H9 (cell line): ENCODE measurements at places on chromosomes 2 and 18. TPM values are rescaled to one million over a fixed set of nuclear protein-coding genes. Genes with fewer than 3 reads are reported as not detected.
A peak's percentile ranks its signal among the peaks of the same experiment; 100 is the strongest.

DNA sequence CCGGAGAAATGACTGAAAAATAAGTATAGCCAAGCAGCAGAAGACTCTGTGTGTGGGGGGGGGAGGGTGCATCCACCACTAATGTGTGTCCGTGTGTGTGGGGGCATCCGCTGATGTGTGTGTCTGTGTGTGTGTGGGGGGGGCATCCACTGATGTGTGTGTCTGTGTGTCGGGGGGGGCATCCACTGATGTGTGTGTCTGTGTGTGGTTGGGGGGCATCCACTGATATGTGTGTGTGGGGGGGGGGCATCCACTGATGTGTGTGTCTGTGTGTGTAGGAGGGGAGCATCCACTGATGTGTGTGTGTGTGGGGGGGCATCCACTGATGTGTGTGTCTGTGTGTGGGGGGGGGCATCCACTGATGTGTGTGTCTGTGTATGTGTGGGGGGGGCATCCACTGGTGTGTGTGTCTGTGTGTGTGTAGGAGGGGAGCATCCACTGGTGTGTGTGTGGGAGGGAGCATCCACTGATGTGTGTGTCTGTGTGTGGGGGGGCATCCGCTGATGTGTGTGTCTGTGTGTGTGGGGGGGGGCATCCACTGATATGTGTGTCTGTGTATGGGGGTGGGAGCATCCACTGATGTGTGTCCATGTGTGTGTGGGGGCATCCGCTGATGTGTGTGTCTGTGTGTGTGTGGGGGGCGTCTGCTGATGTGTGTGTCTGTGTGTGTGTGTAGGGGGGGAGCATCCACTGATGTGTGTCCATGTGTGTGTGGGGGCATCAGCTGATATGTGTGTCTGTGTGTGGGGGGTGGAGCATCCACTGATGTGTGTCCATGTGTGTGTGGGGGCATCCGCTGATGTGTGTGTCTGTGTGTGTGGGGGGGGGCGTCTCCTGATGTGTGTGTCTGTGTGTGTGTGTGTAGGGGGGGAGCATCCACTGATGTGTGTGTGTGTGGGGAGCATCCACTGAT, 125.0 kb downstream of the NFATC1 start:
- peak; percentile 12 for DNase-seq
- no peak overlapping the region for H3K4me3 ChIP-seq
- no peaks in the 10 kb centered on the region for H3K4me1 ChIP-seq
- no peaks in the 10 kb centered on the region for H3K27me3 ChIP-seq
- H3K27ac ChIP-seq: no peak overlapping the region

- no peaks in the 10 kb centered on the region for H3K36me3 ChIP-seq
- H3K4me3 ChIP-seq: no peak overlapping the region
- no peaks in the 10 kb centered on the region for H3K27me3 ChIP-seq
- H3K27ac ChIP-seq: no peak overlapping the region
- no peaks in the 10 kb centered on the region for H3K4me1 ChIP-seq
Measured at GRCh38 chr18:29560270-29560669, 1383.3 kb upstream of the CDH2 start.

ABHD1 gene
- total RNA-seq: 0.31 and 0.61 TPM in 2 replicates

GRCh38 chr2:224982226-224982625, 60.0 kb downstream of the DOCK10 start:
- no peaks in the 10 kb centered on the region for H3K36me3 ChIP-seq
- no peak overlapping the region for H3K4me3 ChIP-seq
- H3K27me3 ChIP-seq: no peaks in the 10 kb centered on the region
- H3K4me1 ChIP-seq: no peaks in the 10 kb centered on the region

- H3K4me1 ChIP-seq: no peaks in the 10 kb centered on the region; the same call in 1 of the 2 replicates
- H3K27me3 ChIP-seq: no peaks in the 10 kb centered on the region
- no peak overlapping the region for H3K27ac ChIP-seq
- DNase-seq: no peak
- H3K36me3 ChIP-seq: no peaks in the 10 kb centered on the region
Measured at GRCh38 chr18:12895014-12895413, 11.0 kb upstream of the PTPN2 start.

DNA sequence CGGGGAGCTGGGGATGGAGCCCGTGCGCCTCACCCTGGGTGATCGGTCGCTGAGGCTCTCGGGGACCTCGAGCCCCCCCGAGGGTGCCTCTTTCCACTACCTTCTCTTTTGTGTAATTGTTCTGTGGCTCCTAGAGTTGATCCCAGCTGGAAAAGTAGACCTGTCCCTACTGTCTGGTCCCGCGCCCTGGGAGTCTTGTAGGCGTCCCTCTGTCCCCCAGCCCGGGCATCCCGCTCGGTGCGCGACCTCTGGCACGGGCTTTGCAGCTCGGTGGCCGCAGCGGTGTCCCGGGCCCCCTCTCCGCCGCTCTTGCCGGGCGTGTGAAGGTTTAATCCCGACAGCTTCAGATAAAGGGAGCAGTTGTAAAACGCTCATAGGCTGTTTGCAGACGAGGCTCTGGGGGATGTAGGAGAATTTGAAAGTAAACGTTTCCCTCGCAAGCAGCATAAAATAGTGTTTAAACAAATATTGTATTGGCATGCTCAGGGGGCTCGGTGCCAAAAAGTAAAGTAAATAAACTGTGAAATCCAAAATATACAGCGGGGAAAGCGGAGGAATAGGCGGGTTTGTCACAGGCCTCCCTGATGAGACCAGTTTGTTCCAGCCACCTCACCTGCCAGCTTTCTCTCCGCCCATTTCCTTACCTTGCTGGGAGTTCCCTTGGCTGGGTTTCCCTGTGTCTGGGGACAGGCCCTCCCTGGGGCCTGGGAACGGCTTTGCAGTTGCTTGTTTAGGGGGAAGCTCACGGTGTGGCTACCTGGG, 1.9 kb downstream of the GLI2 start:
- peak; percentile 78 for DNase-seq
- H3K27ac ChIP-seq: peak overlapping the region; percentile 18
- H3K36me3 ChIP-seq: no peaks in the 10 kb centered on the region; the same call in 2 of the 3 replicates
- H3K27me3 ChIP-seq: no peaks in the 10 kb centered on the region
- peak overlapping the region; percentile 90 for H3K4me3 ChIP-seq
- H3K4me1 ChIP-seq: peaks cover 9% of the 10 kb centered on the region

GRCh38 chr2:24332791-24333540, 27.4 kb downstream of the ITSN2 start:
- no peak overlapping the region for H3K27ac ChIP-seq
- DNase-seq: no peak
- H3K4me1 ChIP-seq: no peaks in the 10 kb centered on the region; the same call in 1 of the 2 replicates
- H3K36me3 ChIP-seq: no peaks in the 10 kb centered on the region

SCYGR4 gene
- total RNA-seq: not detected in 2 replicates

RNU2-63P gene
- 20.4 and 31.1 TPM in 2 replicates for total RNA-seq

DNA sequence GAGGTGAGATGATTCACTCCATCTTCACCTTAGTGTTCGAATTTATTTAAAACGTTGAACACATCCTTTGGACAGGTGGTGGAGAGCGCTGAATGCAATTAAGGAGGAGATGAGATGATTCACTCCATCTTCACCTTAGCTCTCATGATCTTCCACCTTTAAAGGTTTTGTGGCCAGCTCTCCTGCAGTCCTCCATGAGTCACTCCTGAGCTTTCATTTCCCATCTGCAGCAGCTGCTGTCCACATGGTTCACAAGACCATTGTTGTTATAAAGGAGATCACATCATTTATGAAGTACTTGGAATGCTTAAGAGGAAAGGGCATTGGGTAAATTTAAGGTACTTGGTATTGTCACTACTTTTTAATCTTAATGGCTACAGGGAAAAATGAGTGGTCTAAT, 298.5 kb downstream of the PAX3 start:
- H3K36me3 ChIP-seq: no peaks in the 10 kb centered on the region
- DNase-seq: no peak
- no peak overlapping the region for H3K4me3 ChIP-seq
- 0 out of 2 replicates have a peak, but pooled peaks cover 4% of the 10 kb centered on the region for H3K4me1 ChIP-seq
- no peaks in the 10 kb centered on the region for H3K27me3 ChIP-seq

OSBPL6 gene
- 4.3 and 4.6 TPM in 2 replicates for total RNA-seq

DNA sequence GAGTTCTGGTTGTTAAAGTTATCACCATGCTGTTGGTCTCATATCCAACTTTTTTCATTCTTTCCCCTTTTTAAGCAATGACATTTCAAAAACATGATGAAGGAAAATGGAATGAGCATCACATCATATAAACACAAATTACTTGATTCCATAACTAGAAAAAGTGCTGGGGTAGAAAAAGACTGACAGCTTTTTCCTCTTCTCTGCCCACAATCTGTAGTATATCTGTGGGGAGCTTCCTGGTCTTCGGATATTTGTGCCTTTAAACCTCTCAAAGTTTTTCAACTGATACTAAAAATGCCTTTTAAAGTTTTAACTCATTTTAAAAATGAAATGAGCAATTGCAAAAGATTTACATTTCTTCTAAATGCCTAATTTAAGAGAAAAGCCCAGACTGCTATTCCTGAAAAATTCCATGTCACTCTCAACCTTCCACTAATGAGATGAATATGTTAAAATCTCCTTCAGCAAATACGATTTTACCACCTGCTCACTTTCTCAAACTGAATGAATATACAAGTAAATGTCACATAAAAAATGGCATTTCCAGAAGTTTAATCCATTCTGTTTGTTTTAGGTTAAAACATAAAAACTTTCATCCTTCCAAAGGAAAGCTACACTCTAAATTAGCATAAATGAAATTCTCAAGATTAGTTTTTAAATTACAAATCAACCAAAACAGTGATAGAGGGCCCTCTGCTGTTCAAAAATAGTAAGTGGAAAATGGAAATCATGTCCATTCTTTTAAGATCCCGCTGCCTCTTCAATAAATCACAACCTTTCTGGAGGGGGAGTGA, 2.1 kb downstream of the DNAH7 start:
- H3K4me3 ChIP-seq: no peak overlapping the region
- no peak for DNase-seq
- no peaks in the 10 kb centered on the region for H3K36me3 ChIP-seq
- no peaks in the 10 kb centered on the region for H3K27me3 ChIP-seq

- no peak for DNase-seq
- no peaks in the 10 kb centered on the region for H3K27me3 ChIP-seq
- H3K36me3 ChIP-seq: peaks cover 10% of the 10 kb centered on the region
Measured at GRCh38 chr2:12797815-12798214, 81.1 kb downstream of the TRIB2 start.

- peaks cover 4% of the 10 kb centered on the region; the same call in 1 of the 2 replicates for H3K36me3 ChIP-seq
- H3K27ac ChIP-seq: no peak overlapping the region
- peaks cover 3% of the 10 kb centered on the region; the same call in 1 of the 2 replicates for H3K4me1 ChIP-seq
- no peak overlapping the region for H3K4me3 ChIP-seq
- H3K27me3 ChIP-seq: no peaks in the 10 kb centered on the region
Measured at GRCh38 chr2:134306521-134306920, 52.6 kb downstream of the MGAT5 start.

DNA sequence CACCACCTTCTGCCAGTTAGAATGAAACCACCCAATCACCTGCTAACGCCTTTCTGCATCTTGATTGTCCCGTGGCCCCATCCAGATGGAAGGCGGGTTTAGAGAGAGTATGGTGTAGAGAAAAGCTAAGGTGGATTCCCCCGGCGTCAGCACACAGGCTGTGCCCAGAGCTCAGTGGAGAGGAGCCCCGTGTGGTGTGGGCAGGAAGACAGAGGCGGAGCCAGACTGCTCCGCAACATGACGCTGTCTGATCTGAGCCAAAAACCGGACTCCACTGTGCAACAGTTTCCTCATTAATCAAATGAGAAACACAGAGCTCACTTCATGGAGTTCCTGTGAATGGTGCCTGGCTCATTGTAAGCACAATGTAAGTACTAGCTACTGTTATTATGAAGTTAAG, 448.1 kb upstream of the SMIM21 start:
- no peak overlapping the region for H3K4me3 ChIP-seq
- no peak for DNase-seq
- H3K27ac ChIP-seq: no peak overlapping the region
- H3K27me3 ChIP-seq: no peaks in the 10 kb centered on the region
- no peaks in the 10 kb centered on the region for H3K4me1 ChIP-seq

- DNase-seq: peak; percentile 33
- no peak overlapping the region for H3K4me3 ChIP-seq
- H3K27me3 ChIP-seq: no peaks in the 10 kb centered on the region
- H3K27ac ChIP-seq: no peak overlapping the region
- no peaks in the 10 kb centered on the region; the same call in 1 of the 2 replicates for H3K4me1 ChIP-seq
- no peaks in the 10 kb centered on the region for H3K36me3 ChIP-seq
Measured at GRCh38 chr18:34122724-34123334, 101.9 kb downstream of the NOL4 start.

SLC11A1 gene
- 0.04 and 0.11 TPM in 2 replicates for total RNA-seq

DNA sequence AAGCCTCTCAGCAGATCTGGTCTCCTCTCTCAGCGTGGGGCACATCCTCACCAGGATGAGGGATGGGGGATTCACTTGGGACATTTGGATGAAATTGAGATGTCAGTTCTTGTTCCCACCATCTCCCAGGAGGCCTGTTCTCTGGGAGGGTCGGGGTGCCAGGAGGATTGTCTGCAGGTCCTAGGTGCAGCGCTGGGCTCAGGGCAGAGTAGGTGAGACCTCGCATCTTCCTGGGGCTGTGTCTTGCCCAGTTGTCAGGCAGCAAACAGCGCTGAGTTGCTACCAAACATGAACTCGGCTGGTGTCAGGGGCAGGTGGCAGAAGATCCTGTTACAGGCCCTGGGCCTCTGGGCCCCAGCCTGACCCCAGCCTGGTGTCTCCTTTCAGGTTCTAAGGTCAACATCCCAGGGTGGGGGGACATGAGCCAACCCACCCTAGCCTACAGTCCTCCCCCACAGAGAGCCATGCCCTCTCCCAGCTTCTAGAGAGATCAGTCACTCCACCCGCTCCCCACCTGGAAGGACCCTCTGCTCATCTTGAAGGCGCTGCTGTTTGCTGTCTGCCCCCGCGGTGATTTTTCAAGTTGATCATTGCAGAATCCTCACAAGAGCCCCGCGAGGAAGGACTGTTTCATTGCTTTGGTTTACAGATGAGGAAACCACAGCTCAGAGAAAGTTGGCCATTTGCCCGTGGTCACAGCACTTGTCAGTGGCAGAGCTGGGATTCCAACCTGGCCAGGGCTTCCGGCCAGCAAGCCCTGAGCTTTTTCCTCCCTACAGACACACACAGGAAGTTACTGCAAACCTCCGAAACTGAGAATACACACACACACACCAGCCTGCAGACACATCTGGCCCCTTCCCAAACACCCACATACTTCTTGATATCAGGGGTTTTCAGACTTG, 83.9 kb downstream of the STPG4 start:
- H3K4me1 ChIP-seq: peaks cover 4% of the 10 kb centered on the region; the same call in 1 of the 2 replicates
- no peak for DNase-seq
- no peaks in the 10 kb centered on the region for H3K36me3 ChIP-seq
- H3K4me3 ChIP-seq: no peak overlapping the region; the same call in 2 of the 3 replicates
- H3K27ac ChIP-seq: no peak overlapping the region

DNA sequence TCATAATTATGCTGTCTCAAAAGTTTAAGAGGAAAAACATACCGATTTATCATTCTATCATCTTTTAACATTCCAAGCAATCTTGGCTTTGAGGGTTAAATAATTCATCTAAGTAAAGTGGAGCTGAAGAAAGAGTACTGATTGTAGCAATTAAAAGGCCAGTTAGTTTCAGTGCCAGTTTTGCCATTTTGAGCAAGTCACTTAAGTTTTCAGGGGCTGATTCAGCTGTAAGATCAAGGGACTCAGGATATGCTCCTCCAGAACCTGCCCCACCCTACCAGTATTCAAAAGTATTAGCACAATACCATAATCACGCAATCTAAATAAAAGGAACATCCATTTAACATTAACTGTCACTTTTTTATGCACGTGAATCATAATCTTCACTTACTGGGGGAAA, 1.9 kb downstream of the SS18 start:
- no peaks in the 10 kb centered on the region; the same call in 1 of the 2 replicates for H3K4me1 ChIP-seq
- H3K36me3 ChIP-seq: peaks cover 28% of the 10 kb centered on the region
- DNase-seq: no peak
- H3K27me3 ChIP-seq: no peaks in the 10 kb centered on the region
- H3K27ac ChIP-seq: no peak overlapping the region

HOXD13 gene
- not detected in 2 replicates for total RNA-seq

GRCh38 chr2:239177908-239178307, 222.9 kb downstream of the HDAC4 start:
- no peaks in the 10 kb centered on the region for H3K4me1 ChIP-seq
- no peak overlapping the region for H3K4me3 ChIP-seq
- H3K27ac ChIP-seq: no peak overlapping the region

- no peaks in the 10 kb centered on the region for H3K27me3 ChIP-seq
- 0 out of 3 replicates have a peak overlapping the region, but pooled peaks have one; percentile 24 for H3K4me3 ChIP-seq
- DNase-seq: no peak
- H3K27ac ChIP-seq: no peak overlapping the region
- H3K36me3 ChIP-seq: peaks cover 2% of the 10 kb centered on the region; the same call in 1 of the 3 replicates
Measured at GRCh38 chr2:129801575-129801974, 177.9 kb upstream of the RAB6C start.
